Adrenal gland (tissue), 19 donors: ENCODE measurements at places on chromosomes 2 and 18. TPM values are rescaled to one million over a fixed set of nuclear protein-coding genes. Genes with fewer than 3 reads are reported as not detected.

CHST10 gene
- 8.7 TPM for total RNA-seq

CASP10 gene
- total RNA-seq, result 8.5 TPM

AKAIN1 gene
- total RNA-seq, result 0.28 TPM

PCARE gene
- not detected for total RNA-seq

FMNL2 gene
- total RNA-seq, result 33.7 TPM

CNTNAP5 gene
- 0.11 TPM for total RNA-seq

VAMP5 gene
- 34.1 TPM for total RNA-seq

- no peak for DNase-seq
- H3K36me3 ChIP-seq, result no peaks in the 10 kb centered on the region
- no peak overlapping the region for H3K27ac ChIP-seq
- H3K4me1 ChIP-seq, result no peaks in the 10 kb centered on the region
- H3K4me3 ChIP-seq, result no peak overlapping the region
These were observed 1.8 kb upstream of the DRC1 start for GRCh38 chr2:26399771-26400376.

- H3K4me3 ChIP-seq, result no peak overlapping the region
- no peaks in the 10 kb centered on the region for H3K36me3 ChIP-seq
- no peak overlapping the region for H3K27ac ChIP-seq
- DNase-seq, result no peak
- no peaks in the 10 kb centered on the region for H3K4me1 ChIP-seq
These were observed 8.3 kb downstream of the ACTG2 start for GRCh38 chr2:73901143-73901542.

DNA sequence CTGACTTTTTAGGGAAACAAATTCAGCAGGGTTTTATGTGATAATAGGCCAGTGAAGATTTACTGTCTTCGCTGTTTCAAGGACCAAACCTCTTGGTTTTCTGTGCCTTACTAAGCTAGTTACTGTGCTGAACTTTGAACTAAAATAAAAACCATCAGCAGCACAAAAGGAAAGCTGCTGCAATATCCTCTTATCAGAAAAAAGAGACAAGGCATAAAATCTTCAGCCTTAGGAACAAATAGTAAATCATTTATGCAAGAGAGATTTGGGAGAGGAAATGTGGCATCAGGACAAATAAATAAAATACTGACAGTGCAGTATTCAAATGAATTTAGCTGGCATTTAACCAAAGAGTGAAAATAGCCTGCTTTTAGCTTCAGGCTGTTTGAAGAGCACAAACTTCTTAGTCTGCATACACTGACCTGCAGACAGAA, 64.1 kb upstream of the EHBP1 start:
- DNase-seq, result no peak
- H3K27me3 ChIP-seq, result no peaks in the 10 kb centered on the region
- H3K4me1 ChIP-seq, result no peaks in the 10 kb centered on the region

DNA sequence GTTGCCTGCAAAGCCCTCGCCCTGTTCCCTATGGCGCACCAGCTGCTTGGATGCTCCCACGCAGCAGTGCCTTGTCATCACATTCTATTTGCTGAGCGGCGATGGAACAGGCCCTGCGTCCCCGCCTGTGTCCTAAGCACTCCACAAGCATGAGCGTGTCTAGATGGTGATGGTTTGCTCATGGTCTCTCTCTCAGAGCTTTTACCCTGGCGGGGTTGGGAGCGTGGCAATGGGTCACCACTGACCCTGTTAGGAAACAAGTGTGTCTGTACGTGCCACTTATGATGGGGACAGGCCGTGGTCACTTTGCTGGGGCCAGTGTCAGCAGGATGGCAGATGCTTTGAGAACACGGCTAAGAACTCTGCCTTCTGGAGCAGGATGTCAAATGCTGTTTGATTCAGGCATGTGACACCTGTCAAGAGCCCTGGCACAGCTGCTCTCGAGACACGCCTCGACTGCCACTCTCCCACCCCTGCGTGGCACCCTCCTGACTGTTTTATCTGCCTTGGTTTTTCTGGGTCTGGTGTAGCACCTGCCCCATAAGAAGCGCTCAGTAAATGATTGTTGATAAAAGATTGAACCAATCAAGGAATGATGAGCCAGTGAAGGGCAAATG, 44.2 kb downstream of the RRM2 start:
- no peaks in the 10 kb centered on the region for H3K27me3 ChIP-seq
- no peak overlapping the region for H3K4me3 ChIP-seq
- H3K36me3 ChIP-seq, result no peaks in the 10 kb centered on the region

DNA sequence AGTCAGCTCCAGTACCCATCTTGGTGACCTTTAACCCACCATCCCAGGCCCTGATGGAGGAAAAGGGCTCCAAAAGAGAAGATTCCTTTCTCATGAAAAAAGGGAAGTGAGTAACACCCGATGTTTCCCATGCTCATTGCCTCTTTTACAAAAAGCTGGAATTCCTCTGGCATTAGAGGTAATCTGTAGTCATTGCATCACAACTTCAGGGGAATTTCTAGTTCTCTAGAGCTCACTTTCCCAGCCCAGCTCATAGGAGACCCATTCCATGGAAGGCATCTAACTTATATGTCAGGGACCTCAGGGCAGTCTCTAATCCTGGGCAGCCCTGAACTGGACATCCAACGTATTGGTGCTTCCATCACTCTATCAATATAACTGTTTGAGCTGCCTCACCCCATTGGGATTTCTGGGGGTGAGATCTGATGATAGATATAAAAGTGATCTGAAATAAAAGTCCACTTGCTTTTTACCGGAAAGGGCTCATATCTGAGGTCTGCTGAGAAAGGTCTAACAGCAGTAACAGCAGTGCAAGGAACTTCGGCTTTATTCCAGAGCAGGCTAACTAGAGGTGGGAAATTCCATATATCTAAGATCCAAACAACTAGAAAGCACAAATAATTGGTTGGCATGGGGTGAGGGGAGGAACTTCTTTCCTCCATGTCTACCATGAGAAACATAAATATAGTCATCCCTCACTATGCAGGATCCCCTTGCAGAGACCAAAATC, 106.1 kb downstream of the ETAA1 start:
- no peak overlapping the region for H3K4me3 ChIP-seq
- H3K4me1 ChIP-seq, result peaks cover 9% of the 10 kb centered on the region

DNA sequence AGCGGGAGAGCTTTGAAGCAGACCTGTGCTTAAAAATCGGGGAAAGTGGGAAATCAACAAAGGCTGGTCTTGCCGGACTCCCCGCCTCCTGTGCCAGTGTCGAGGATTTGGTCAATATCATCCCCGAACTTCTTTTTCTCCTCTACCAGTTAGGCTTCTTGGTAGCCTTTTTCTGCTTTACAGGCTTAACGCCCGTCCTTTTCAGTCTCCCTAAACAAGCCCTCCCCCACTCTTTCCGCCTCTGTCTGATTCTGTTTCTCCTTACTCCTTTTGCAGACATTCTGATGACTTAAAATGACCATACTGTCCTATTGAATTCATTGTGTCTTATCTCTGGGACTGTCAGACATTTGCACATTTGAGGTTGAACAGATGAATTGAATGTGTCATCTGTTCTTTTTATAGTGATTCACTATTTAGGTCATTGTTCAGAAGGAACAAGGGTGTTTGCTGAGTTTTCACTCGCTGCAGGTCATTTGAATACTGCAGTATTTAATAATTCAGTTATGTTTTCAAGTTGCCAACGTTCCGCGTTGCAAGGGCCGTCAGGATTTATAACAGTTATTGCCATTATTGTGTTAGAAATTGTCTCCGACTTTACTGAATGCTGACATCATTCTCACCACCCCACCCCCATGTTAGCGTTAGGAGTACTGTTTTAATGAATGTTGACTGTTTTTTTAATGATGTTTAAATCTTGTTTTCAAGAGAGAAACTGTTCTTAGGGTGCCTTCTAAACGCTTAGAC, 1.1 kb downstream of the ITGAV start:
- peak; percentile 64 for DNase-seq
- peak overlapping the region; percentile 89 for H3K27ac ChIP-seq
- H3K4me1 ChIP-seq, result peaks cover 29% of the 10 kb centered on the region
- no peaks in the 10 kb centered on the region for H3K27me3 ChIP-seq
- H3K4me3 ChIP-seq, result peak overlapping the region; percentile 83
- H3K36me3 ChIP-seq, result no peaks in the 10 kb centered on the region

GRCh38 chr2:128416806-128417205, 98.1 kb upstream of the HS6ST1 start:
- no peaks in the 10 kb centered on the region for H3K36me3 ChIP-seq
- H3K4me1 ChIP-seq, result no peaks in the 10 kb centered on the region
- no peak overlapping the region for H3K4me3 ChIP-seq
- H3K27me3 ChIP-seq, result no peaks in the 10 kb centered on the region

DNA sequence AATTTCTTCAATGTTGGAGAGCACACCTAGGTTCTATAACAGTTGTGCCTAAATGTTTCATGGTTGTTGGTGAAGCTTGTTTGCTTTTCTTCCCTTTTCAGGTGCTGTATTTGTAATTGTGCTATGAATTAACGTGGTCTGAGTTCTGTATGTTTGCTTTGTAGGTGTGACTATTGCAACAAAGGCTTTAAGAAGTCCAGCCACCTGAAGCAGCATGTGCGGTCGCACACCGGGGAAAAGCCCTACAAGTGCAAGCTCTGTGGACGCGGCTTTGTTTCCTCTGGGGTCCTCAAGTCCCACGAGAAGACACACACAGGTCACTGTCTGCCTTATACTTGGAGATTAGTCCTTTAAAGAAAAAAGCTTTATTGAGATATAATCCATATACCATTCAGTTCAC, 91.2 kb downstream of the ZNF236 start:
- no peak for DNase-seq
- H3K27me3 ChIP-seq, result no peaks in the 10 kb centered on the region
- no peaks in the 10 kb centered on the region for H3K4me1 ChIP-seq
- peaks cover 75% of the 10 kb centered on the region for H3K36me3 ChIP-seq

DNA sequence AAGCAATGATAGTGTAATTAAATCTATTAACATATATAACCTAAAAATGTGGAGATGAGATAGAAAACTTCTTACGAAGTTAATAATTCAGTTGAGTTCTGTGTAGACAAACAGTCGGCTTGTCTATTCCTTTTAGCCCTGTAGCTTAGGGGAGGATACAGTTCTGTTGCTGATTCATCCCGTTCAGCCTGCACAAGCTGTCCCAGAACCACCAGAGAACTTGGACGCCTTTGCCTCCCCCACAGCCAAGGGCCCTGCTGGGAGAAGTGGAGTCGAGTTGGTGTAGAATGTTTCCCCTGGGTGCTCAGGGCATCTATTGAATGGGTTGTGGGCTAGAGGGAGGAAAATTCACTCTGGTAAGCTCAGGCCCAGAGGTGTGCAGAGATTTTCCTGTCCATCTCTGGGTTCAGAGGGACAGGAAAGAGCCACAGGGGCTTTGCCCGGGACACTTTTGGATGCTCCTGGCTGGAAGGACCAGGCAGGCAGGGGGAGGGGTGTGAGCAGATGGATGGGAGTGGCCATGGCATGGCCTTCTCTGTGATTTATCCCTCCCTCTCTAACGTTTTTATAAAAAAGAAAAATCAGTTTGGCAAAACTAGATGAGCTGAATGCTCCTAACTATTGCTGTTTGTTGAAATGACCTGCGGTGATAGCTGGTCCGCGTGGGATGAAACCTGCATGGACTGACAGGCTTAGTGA, 42.8 kb upstream of the GALR1 start:
- H3K4me1 ChIP-seq, result peaks cover 31% of the 10 kb centered on the region
- H3K27ac ChIP-seq, result no peak overlapping the region
- H3K27me3 ChIP-seq, result no peaks in the 10 kb centered on the region
- no peak overlapping the region for H3K4me3 ChIP-seq
- no peaks in the 10 kb centered on the region for H3K36me3 ChIP-seq

GRCh38 chr2:112832841-112833638, 3.5 kb downstream of the IL1B start:
- no peaks in the 10 kb centered on the region for H3K27me3 ChIP-seq
- no peak overlapping the region for H3K4me3 ChIP-seq
- DNase-seq, result no peak
- no peaks in the 10 kb centered on the region for H3K36me3 ChIP-seq
- no peak overlapping the region for H3K27ac ChIP-seq
- H3K4me1 ChIP-seq, result peaks cover 5% of the 10 kb centered on the region

DNA sequence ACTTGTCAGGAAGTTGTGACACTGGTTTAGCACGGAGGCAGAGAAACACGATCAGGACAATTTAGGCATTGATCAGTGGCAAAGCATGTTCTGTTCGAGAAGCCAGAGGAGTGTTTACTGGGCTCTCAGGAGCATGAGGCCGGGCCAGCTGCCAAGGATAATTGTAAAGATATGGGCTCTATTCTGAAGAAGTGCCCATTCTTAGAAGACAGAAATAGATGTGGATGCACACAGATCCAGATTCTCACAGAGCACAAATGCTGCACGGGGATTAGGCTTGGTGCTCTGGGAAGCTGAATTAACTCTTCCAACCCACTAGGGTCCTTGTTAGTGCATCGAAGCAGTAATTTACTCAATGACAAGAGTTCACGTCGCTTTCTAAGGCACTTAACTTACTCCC, 16.2 kb downstream of the AFF3 start:
- DNase-seq, result no peak
- no peaks in the 10 kb centered on the region for H3K4me1 ChIP-seq
- H3K27me3 ChIP-seq, result no peaks in the 10 kb centered on the region
- no peaks in the 10 kb centered on the region for H3K36me3 ChIP-seq
- H3K27ac ChIP-seq, result no peak overlapping the region
- H3K4me3 ChIP-seq, result no peak overlapping the region

DNA sequence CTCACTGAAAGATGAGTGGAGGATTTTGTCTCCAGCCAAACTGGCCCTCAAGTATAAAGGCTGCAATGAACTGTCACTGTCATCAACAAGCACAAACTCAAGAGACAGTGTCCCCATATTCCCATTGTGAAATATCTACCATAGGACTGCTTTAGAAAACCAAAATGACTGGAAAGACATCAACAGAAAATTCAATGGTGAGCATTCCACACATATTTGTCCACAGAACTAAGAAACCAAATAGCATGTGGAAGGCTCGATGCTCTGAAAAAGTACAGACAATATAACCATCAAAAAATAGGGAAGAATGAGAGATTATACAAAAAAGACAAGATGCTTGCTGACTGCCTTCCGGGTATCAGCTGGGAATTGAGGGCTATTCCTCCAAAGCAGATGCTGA, 37.6 kb downstream of the TGFBRAP1 start:
- H3K27me3 ChIP-seq, result no peaks in the 10 kb centered on the region
- no peak overlapping the region for H3K4me3 ChIP-seq
- peaks cover 15% of the 10 kb centered on the region for H3K4me1 ChIP-seq
